ENCODE measurements at places on chromosomes 1 and 21. TPM values are rescaled to one million over a fixed set of nuclear protein-coding genes. Genes with fewer than 3 reads are reported as not detected.

- DNase-seq, result no peak
These were observed 2.9 kb downstream of the KRTAP10-7 start for GRCh38 chr21:44603109-44603875.

DNA sequence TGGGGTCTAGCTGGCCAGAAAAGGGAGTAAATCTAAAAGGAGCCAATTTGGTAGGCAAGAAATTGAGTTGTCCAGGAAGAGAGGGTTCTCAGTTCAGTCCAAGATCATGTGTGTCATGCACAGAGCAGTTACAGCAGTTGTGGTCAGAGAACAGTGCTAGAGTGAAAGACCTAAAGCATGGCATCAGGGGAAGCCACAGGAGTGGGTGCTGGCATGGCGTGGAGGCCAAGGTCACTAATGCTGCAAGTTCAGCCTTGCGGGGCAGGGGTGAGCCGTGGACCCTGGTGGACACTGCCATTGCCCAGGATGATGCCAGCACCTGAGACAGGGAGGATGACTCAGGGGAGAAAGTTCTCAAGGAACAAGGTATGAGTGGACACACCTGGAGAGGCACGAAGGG lies 16.6 kb upstream of the TMEM125 start:
- DNase-seq, result no peak

GRCh38 chr1:176434234-176434633 lies 28.7 kb upstream of the PAPPA2 start:
- no peak for DNase-seq

- DNase-seq, result peak; percentile 43
These were observed at the start of gene ADAMTS5 for GRCh38 chr21:26967062-26967913. TSS of gene ADAMTS5 (minus strand) at chr21:26967088. CDS start at chr21:26966391, 697 bp downstream.

Gene GREM2
- total RNA-seq, result 0.50 TPM

Gene KLF17
- total RNA-seq, result 0.09 TPM

Gene C8B
- total RNA-seq, result not detected
